Kidney tubule cell (primary cell): ENCODE measurements at places on chromosomes 13 and 19.
A peak's percentile ranks its signal among the peaks of the same experiment; 100 is the strongest.

GRCh38 chr13:29324601-29325000 is 270.9 kb downstream of the SLC7A1 start:
- no peak for DNase-seq

DNA sequence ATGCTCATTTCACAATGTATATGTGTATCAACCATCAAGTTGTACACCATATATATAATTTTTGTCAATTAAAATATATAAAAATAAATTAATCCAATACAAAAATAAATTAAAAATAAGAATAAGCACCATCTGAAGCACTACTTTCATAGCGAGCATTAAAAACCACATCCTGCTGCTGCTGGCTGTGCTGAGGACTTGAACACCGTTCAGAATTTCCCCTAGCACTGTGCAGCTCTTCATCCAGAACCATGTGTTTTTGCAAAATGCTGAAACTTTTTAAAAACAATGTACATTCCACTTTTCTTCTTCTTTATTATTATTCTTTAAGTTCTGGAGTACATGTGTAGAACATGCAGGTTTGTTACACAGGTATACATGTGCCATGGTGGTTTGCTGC is 40.0 kb upstream of the FOXO1 start:
- DNase-seq = no peak

DNA sequence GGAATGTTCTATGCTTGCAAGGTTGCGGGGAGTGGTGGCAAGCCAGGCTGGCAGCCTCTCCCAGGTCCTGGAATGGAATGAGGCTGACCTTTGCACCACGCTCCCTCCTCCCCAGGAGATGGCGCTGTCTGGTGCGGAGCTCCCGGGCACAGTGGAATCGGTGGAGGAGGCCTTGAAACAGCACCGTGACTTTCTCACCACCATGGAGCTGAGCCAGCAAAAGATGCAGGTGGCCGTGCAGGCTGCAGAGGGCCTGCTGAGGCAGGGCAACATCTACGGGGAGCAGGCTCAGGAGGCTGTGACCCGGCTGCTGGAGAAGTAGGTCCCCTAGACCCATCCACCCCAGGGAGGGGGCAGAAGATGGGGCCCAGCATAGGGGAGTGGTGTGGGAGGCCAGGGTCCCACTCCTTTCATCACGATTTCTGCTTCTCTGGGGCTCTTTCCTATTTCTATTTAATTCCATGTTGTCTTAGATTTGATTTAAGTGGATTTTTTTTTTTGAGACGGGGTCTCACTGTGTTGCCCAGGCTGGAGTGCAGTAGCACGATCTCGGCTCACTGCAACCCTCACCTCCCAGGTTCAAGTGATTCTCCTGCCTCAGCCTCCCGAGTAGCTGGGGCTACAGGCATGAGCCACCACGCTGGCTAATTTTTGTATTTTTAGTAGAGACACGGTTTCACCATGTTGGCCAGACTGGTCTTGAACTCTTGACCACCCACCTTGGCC is 53.2 kb upstream of the SHKBP1 start:
- DNase-seq = peak; percentile 80

DNA sequence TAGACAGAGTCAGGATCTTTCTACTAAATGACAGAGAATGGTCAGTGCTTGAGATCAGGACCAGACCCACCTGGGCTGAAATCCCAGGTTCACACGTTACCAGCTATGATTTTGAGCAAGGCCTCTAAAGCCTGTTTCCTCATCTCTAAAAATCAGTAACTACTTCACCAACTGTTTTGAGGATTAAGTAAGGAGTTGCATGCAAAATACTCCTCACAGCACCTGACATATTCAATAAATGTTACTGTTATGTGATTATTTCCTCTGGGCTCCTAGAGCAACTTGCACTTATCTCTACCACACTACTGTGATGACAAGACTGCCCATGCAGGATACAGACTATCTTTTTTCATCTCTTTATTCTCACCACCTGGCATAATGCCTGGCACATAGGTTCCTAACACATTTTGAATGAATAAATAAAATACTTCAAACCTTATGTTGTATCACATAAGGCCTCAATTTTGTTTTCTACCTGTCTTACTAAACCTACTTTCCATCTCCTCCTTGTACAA is 1.8 kb downstream of the KATNAL1 start:
- DNase-seq = no peak

DNA sequence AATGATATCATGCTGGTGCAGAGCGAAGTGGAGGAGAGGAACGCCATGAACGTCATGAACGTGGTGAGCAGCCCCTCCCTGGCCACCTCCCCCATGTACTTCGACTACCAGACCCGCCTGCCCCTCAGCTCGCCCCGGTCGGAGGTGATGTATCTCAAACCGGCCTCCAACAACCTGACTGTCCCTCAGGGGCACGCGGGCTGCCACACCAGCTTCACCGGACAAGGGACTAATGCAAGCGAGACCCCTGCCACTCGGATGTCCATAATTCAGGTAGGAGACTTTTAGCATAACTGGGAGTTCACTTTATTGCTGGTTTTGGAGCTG is 3.3 kb downstream of the PCDH17 start:
- no peak for DNase-seq

DNA sequence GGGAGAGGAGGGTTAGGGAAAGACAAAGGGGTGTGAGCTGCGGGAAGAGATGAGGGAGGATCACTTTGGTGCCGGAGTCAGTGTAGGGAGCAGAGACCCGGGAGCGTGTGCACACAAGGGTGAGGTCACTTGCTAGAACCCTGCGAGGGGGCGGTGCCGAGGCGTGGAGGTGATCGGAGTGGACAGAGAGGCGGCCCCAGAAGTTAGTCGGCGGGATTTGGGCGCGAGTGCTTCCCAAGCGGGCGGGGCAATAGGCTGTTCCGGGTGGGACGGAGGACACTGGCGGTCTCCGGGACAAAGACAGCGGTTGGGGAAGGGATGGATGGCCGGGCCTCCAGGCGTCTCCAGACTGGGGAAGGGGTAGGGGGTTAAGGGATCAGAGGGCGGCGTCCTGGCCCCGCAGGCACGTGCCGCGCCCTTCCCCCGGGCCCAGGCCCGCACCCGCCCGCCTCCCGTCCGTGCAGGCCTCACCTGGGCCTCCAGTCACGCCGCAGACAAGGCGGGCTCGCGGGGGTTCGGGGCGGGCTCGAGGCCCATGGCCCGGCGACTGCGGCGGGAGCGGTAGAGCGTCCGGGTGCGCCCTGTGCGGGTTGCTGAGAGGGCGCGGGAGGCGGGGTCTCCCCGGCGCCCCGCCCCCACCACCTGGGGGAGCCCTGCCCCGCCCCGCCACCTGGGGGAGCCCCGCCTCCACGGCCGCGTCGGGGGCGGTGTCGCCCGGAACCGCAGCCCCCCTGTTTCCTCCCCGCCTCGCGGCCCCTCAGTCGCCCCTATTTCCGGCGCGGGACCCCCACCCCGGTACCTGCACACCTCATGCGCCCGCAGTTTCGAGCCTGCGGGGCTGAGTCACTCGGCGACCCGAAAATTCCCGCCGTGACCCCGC is at the start of gene LPAR2:
Gene LPAR2 (minus strand): TSS at position 600 of the 880 bp plus-strand sequence. CDS start 945 bp downstream, outside the sequence.
- DNase-seq = peak; percentile 78

- no peak for DNase-seq
Observed at GRCh38 chr19:57719901-57720519, 7.4 kb downstream of the ZNF671 start.
